ENCODE measurements at places on chromosomes 6 and 20.

DNA sequence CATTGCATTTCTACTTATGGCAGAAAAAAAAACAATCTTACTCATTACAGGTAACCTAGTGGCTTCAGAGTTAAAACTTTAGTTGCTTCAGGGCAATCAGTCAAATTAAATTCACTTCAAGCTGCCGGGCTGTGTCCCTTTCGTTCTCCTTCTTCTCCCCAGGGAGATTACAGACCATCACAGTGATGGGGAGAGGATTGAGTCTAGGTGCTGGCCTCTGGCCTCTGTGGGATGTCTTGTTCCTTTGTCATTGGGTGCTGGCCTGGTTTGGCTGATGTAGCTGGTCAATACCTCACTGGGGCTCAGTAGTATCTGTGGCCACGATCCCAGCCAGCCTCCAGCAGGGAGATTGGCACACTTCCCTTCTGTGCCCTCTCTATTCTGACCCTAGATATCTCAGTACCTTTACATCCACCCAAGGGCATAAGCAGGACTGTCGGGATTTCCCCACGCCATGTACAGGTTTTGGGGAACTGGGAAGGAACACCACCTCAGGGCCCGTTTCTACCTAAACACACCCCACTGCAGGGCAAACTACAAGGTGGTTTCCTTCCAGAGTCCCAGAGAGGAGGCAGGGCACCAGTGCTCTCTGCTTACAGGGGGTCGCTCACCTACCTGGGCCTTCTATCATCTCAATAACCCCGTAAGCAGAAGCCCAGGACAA is 15.4 kb downstream of the FYN start:
- DNase-seq, result no peak

DNA sequence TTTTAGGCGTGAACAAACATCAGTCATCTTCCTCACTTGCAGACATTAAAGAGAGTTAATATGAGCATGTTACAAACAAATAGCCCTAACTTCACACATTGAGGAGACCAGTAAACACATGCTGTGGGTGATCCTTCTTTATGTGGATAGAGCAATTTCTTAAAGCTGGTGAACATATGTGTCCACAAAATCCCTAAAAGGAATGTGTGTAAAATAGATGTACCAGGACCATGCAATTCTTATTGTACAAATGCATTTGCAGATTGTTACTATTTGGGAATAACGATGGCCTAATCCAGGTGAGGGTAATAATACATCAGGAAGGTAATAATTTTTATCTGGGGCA is 228.9 kb downstream of the ALDH8A1 start:
- DNase-seq, result no peak

DNA sequence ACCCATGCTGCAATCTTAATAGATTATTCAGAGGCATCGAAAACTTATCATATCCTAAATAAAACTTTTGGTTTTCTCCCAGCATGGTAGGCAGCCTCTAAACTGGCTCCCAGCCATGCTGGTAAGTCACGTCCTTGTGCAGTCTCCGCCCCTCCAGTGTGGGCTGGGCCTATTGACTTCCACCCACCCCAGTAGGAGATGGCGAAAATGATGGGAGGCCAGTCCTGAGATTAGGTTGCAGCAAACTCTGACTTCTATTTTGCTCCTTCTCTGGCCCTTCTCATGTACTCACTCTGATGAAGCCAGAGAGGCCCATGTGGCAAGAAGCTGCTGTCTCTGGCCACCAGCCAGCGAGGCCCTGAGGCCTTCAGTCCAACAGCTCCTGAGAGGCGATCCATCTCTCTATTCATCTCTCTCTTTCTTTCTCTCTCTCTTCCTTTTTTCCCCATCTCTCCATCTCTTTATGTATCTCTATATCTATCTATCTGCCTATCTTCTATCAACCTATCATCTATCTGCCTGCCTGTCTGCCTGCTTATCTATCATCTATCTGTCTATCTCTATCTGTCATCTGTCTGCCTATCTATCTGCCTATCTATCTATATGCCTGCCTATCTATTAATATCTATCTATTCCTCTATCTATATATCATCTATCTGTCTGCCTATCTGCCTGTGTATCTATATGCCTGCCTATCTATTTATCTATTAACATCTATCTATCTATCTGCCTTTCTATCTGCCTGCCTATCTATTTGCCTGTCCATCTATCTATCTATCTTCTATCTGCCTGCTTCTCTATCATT is 52.7 kb upstream of the STX16 start:
- no peak for DNase-seq

GRCh38 chr6:98833307-98834059 is 891 bp upstream of the POU3F2 start:
- no peak for DNase-seq

All from CD4-positive, alpha-beta T cell treated with Interleukin-12 subunit alpha and Interleukin-12 subunit beta, for 1 hour (primary cell).